HS-5 (cell line): ENCODE measurements at places on chromosomes 2 and 18.

- DNase-seq = no peak
These were observed 190.1 kb downstream of the EPHA4 start for GRCh38 chr2:221381928-221382488.

DNA sequence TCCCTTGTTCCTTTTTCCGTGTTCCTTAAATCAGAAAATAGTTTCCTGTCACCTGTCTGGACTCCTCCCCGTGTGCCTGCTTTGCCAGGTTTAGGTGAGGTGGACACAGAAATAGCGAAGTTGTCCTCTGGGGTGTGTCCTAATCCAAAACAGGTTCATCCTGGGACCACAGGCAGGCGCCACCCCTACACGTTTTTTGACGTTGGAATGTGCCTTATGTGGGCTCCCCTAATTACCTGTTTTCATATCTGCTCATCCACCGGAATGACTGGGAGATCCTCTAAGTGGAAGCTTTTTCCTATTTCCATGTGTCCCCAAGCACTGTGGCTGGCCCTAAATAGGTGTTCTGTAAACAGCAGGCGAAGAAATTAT is 49.0 kb upstream of the PAIP2B start:
- no peak for DNase-seq

GRCh38 chr2:126912201-126912600 is 13.5 kb downstream of the TEX51 start:
- no peak for DNase-seq

- DNase-seq = no peak
These were observed 724.2 kb upstream of the REG3G start for GRCh38 chr2:78301166-78301789.

GRCh38 chr2:23528171-23528570 is 143.2 kb downstream of the KLHL29 start:
- no peak for DNase-seq

DNA sequence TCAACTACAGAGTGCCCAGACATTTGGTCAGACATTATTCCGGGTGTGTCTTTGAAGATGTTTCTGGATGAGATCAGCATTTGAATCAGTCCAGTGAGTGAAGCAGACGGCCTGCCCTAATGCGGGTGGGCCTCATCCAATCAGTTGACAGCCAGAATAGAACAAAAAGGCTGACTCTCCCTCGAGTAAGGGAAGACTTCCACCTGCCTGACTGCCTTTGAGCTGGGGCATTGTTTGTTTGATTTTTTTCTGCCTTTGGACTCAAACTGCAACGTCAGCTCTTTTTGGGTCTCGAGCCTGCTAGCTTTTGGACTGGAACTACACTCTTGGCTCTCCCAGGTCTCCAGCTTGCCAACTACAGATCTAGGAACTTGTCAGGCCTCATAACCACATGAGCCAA is 111.7 kb upstream of the AGAP1 start:
- no peak for DNase-seq

DNA sequence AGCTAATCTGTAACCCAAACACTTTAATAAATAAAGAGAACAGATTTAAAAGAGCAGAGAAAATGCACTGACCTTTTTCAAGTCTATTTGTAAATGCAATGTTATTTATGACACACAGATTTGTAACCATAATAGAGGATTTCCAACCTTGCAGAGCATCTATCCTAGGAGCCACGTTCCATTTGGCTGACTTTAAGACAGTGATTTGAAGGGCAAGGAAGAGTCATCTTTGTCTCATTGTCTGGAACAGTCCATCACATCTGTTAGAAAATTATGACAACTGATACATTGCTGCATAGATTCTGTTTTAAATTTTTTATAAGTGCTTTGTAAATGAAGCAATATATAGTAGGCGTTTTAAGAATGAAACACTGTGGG is 90.8 kb upstream of the L3MBTL4 start:
- DNase-seq = no peak

- no peak for DNase-seq
These were observed 5.7 kb downstream of the ZFP36L2 start for GRCh38 chr2:43220760-43221123.

GRCh38 chr2:58700591-58700990 is 459.5 kb upstream of the FANCL start:
- no peak for DNase-seq

- peak; percentile 83 for DNase-seq
These were observed 30.3 kb upstream of the SLC30A6 start for GRCh38 chr2:32135409-32135808.

- no peak for DNase-seq
These were observed 271.6 kb downstream of the TDRD15 start for GRCh38 chr2:21395366-21395765.
